ENCODE measurements at places on chromosomes 6 and 20.

GRCh38 chr20:38924718-38925117 lies 1.5 kb upstream of the FAM83D start:
- no peak for DNase-seq

DNA sequence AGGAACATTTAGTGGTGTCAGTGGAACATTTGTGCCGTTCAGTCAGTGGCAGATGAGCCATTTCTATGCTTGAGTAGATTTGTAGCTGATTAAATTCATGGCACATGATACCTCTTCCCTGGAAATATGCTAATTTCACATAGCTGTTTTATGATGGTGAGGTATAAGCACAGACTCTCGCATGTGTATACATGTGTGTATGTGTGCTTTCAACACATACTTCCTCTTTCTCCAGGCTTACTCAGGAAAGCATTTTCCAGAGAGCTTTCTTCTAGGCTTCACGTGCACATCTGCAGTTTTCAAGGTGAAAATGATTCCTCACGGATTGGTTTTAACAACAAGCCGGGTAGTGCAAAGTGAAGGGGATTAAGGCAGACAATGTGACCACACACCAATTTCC lies 396.5 kb downstream of the HDGFL1 start:
- no peak for DNase-seq

GRCh38 chr20:48339190-48339985 lies 488.4 kb downstream of the PREX1 start:
- DNase-seq, result no peak

DNA sequence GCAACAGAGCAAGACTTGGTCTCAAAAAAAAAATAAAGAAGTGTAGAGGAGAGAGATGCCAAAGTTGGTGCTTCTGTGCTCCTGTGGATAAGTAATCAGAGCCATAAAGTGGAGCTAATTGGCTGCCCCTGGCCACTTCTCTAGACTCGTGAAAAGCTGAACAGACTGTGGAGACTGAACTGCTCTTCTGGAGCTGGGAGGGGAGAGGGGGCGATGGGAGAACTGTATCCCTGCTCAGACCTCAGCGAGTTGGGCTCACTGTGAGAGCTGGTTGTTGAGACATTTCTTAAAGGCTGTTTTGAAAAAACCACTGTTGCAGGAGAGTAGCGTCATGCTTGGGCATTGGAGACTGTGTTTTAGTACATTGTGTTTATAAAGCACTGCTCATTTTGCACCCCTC lies 125.7 kb downstream of the TCP11 start:
- no peak for DNase-seq

DNA sequence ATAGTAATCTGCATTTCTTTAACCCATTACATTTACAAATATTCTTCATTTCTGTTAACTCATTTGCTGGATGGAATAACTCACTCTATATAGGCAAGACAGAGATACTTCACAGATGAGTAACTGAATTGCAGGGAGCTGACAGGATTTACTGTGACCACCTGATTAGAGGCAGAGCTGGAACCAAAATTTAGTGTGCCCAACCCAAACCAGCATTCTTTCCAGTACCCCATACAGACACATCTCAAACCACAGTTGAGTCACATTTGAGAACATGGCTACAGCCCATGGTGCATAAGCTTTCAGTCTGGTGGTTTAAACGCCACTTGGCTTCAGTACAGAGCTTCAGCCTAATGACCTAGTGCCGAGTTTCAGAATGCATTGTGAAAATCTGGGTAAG lies 138.4 kb upstream of the TENT5A start:
- no peak for DNase-seq

GRCh38 chr20:4066551-4066950 lies 51.2 kb upstream of the RNF24 start:
- DNase-seq, result no peak

GRCh38 chr6:42629845-42630244 lies 66.0 kb downstream of the UBR2 start:
- DNase-seq, result no peak

- DNase-seq, result no peak
These were observed 8.3 kb upstream of the PCMTD2 start for GRCh38 chr20:64247307-64247618.

DNA sequence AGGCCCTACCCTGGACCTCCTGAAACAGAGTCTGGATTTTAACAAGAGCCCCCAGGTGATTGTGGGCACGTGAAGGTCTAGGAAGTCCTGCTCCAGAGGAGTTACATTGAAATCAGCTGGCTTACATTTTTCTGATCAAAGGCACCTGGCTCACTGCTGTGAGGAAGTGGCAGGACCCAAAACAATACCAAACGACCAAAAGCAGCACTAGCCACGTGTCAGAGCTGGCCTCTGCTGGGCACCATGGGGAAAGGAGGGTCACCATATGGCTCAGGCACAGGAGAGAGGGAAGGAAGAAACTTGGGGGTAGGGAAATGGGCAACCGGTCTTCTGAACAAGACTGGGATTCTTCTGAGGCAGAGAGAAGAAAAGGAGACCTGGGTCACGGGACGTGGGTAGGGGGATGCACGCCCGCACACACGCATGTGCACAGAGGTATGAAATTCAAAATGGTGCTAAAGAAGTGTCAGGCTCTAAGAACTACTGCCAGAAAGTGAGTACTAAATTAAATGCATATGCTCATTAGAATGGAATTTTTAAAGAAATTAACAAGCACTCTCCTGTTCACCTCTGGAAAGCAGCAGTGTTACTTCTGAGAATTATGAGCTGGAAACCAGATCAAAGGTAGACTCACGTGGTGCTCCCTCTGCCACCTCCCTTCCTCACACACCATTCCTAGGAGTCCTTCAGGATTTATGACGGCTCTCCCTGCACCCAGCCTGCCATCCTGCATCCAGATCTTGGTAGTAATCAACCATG lies 113.6 kb downstream of the TRERF1 start:
- no peak for DNase-seq

DNA sequence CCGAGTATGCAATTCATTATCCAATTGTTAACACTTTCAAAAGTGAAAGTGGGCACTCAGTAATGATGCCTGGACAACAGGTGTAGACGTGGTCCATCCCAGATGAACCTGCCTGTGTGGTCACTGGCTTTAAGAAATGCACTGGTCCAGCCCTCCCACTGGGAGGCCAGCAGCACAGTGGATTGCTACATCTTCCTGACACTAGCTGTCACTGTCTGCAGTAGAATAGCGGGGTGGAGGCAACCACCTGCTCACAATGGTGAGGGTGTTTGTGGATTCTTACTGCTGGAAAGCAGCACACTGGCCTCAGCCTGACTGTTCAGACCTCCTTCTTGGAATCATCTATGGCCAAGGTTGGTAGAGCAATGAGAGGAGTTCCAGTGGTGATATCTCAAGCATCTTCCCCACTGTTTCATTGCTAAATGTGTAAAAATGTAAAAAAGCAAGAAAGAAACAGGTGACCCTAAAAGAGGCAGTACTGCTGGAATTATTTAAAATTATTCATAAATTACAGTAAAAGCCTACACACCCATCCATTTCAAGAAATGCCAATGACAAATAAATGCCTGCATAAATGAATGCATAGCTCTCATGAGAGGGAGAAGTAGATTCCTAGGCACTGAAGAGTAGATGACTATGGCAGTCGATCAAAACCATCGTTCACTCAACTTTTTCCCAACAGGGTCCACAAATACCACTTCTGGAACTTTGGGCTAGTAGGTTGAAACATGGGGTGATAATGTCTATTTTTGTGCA lies 228.0 kb upstream of the PLN start:
- no peak for DNase-seq

- no peak for DNase-seq
These were observed 63.3 kb upstream of the ASF1A start for GRCh38 chr6:118830691-118831090.

DNA sequence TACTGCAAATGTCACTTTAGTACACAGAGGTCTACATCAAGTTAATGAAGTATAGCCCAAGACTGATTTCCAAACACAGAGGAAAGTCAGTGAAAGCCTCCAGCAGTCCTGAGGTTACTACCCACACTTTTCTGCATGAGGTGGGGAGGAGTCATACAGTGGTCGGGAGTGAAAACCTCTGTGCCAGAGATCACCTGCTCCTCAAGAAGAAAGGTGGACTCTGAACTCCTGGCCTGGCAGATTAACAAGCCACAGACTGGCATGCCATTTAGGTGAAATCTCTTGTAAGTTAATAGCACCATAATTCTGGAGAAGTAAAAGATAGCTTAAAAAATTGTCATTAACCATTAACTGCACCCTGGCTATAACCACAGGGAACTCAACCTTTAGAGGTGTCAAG lies 125.0 kb upstream of the LAMP5 start:
- no peak for DNase-seq

DNA sequence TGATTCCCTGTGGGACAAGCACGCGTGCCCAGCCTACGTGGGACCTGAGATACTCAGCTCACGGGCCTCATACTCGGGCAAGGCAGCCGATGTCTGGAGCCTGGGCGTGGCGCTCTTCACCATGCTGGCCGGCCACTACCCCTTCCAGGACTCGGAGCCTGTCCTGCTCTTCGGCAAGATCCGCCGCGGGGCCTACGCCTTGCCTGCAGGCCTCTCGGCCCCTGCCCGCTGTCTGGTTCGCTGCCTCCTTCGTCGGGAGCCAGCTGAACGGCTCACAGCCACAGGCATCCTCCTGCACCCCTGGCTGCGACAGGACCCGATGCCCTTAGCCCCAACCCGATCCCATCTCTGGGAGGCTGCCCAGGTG lies 11.9 kb upstream of the RBCK1 start:
- DNase-seq, result no peak

DNA sequence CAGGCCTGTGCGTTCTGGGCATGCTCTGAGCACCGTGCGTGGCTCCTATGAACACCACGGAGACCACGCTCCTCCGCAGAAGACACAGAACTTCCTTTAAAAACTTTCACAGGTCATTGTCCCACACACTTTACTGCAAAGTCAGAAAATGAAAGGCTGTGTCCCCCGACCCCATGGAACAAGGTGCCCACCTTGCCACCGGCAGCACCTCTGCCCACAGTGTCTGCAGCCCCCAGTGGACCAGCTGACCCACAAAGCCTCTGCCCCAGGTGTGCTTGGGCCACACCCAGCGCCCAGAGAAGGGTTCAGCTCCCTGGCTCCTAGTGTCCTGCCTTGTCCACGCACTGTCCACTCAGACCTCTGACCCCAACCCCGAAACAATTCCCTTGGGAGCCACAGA lies 8.7 kb downstream of the TAF4 start:
- no peak for DNase-seq

DNA sequence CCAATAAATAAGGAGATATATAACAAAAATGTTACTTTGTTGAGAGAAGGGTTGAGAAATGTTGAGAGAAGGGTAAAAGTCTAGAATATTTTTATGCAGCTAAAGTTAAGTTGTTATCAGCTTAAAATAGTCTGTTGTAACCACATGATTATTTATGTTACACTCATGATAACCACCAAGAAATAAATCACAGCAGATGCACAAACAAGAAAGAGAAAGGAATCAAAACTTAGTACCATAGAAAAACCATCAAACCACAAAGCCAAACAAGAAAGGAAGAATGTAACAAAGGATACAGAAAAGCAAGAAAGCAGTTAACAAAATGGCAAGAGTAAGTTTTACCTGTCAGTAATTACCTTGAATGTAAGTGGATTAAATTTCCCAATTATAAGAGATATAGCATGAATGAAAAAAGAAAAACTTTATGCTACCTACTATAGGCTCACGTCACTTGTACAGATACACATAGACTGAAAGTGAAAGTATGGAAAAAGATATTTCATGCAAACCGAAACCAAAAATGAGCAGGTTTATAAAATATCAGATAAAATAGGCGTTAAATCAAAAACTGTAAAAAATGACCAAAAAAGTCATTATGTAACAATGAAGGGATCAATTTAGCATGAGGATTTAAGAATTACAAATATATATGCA lies 93.6 kb downstream of the STXBP5 start:
- no peak for DNase-seq
